ENCODE measurements at places on chromosomes 4 and X. TPM values are rescaled to one million over a fixed set of nuclear protein-coding genes. Genes with fewer than 3 reads are reported as not detected.

GAGE12J gene
- not detected for total RNA-seq

DNA sequence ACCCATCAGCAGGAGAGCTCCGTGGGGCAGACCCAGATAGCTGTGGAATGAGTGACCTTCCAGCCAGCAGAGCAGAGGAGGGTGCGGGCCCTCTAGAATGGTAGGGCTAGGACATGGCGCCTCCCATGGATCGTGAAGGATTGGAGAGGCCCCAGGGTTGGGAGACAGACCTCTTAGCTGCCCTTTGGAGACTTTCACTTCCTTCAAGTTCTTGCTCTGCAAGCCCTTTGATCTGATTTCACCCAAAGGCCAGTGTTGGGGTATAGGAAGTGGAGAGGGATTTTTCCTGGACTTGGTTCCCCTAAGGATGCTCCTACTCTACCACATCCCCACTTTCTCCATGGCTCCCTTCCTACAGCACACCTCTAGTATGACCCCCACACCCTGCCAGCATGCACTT lies 3.0 kb downstream of the SASH3 start:
- no peak for DNase-seq

DNA sequence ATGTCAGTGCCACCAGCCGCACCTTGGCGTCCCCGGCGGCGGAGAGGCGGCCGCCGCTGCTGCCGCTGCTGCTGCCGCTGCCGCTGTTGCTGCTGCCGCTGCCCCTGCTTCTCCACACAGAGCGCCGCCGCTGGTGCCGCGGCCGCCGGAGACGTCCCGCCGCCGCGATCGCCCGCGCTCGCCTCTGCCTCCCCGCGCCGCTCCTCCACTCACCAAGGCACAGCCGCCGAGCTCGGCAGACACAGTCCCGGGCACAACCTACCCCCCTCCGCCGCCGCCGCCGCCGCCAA lies at the start of gene PPP3CA:
Gene PPP3CA (minus strand): TSS at position 260 of the 290 bp plus-strand sequence.
- DNase-seq = no peak

DNA sequence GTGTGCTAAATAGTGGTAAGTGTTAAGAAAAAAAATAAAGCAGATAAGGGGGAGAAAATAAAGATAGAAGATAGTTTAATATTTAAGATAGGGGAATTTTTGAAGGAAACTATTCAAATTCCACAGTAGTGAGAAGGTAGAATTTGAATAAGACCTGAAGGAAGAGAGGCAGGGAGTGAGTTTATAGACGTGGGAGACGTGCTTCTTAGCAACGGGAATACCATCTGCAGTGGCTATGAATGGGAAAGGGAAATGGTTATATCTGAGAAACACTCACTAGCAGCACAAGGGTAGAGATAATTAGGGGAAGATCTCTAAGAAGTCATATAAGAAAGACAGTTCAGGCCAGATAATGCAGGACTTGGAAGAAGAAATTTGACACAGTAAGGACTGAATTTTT lies 854.5 kb upstream of the EPHA5 start:
- no peak for DNase-seq

DNA sequence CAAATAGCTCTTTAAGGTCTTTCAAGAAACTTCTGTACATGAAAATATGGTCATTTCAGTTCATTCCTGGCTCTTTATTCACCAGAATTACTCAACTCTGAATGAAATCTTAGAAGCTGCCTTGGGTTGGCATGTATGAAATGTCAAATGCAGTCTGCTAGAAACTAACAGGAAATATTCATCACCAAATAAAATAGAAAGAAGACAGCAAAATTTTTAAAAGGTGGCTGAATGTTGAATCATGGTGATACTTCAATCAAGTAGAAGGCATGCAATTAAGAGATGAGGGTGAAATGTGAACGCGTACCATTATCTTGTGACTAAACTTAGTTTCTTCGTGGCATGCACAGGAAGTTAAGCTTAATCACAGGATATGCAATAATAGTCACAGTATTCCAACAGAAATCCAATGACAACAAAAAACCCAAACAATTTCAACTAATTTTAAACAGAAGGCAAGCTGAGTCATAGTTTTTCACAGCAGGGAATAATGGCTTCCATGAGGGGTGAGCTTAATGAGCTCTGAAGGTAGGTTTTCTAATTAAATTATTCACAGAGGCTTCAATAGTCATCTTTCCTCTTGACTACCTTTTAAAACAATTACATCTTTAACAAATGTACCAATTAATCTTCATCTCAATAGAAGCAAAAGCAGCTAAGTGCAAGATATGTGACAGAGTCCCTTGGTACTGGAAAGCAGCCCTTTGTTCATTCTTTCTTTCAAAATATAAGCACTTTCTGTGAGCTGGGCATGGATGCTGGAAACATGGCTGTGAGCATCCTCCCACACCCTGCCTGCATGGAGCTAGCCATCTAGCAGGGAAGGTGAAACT lies 44.5 kb downstream of the SCFD2 start:
- no peak for DNase-seq

XK gene
- 4.9 TPM for total RNA-seq

DNA sequence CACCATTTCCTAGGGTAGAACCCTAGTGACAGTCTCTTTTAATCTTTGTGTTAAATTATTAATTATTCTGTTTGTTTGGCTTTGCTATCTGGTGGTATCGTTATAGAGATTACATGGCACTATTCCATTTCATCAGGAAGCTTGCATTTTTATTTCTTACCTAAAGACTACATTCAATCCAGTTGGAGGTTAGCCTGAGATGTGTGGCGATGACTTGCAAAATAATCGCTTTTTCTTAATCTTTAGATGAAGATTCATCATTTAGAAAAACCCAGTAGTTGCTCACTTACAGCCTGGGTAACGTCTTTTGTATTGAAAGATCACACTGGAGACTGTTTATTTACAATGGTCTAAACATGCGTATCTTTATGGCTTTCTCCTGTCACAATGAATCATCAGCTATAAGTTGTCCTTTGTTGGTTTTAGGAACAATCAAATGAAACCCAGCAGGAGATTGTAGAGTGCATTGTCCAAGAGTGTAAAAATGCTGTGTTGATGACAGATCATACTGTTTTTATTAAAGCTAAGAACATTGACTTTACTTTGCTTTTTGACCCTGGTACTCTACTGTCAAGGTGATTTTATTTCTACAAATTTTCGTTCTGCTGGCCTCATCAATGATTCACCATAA lies 281.7 kb upstream of the PITX2 start:
- DNase-seq = no peak

RNF212 gene
- 5.1 TPM for total RNA-seq

SPATA4 gene
- total RNA-seq = not detected

DNA sequence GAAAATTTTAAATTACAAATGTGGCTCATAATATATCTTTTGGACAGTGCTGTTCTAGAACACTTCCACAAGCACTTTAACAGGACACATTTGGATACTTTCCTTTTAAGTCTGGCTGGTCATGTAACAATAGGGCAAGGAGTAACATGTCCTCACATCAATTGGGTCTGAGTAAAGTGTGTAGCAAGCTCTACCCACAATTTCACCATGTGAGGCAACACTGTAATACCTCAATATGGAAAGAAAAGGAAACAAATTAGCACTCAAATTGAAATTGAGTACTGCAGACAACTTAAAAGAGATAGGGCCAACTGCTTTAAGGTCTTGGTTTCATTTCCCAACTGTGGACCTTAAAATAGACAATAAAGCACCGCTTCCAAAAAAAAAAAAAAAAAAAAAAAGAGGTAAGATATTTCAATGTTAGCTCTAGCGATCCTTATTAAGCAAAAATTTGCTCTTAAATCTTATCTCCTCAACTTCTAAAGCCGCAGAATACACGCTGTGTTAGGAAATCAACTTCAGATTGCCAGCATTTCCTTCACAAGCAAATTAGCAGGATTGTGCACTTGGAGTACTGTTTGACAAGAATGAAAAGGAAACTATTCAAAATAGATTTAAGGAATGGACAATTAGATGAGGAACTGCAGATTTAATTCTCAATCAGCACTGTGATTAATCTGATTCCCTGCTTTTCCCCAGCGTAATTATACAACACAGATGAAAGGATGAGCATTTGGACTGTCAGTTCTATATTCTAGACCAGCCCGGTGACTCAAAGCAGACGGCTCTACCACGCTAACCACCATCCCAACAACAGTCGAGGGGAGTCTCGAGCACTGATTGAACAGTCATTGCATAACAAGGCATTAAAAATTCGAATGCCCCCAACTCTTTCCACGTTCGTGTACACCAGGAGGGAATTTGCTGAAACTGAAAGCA lies 1.6 kb downstream of the CASK start:
- DNase-seq = no peak

ASB12 gene
- 2.1 TPM for total RNA-seq

DNA sequence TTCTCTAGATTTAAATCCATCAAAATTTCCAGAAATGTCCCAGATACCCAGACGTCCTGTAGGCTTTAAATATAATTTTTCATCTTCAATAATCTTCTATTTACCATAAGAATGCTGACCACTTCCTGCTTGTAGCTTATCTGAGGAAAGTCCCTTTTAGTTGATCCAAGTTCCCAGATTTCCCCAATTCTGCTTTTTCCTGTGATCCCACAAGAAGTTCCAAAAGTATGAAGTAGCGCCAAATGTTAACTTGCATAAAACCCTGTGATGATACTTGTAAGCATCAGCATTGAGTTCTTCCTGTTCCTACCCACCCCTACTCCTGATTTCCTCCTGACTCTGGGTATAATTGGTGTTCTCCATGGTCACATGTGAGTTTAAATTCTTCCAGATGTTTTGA lies 10.6 kb upstream of the TLR8 start:
- DNase-seq = no peak

- no peak for DNase-seq
These were observed 40.5 kb upstream of the BMP3 start for GRCh38 chr4:80989921-80990544.

- no peak for DNase-seq
These were observed 295.9 kb upstream of the TACR3 start for GRCh38 chr4:104015680-104016079.

DNA sequence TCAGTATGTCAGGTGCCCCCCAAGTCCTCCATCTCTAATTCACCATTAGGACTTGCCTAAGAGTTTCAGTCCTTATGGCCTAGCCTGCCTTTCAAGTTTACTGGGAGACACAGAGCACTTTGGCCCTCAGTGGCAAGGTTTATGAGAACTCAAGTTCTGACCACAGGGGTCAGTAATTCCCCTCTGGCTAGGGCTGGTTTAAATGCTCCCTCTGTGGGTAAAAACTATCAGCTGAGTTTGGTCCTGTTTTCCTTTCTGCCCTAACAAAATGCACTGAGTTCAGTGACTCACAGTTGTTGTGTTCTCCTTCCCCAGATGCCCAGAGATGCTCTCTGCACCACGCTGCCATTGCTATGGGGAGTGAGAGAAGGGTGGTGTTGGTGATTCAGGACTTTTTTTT lies 163.2 kb downstream of the RELL1 start:
- no peak for DNase-seq

RIPPLY1 gene
- not detected for total RNA-seq

REPS2 gene
- total RNA-seq = 24.3 TPM

SHROOM3 gene
- total RNA-seq = 35.5 TPM

DNA sequence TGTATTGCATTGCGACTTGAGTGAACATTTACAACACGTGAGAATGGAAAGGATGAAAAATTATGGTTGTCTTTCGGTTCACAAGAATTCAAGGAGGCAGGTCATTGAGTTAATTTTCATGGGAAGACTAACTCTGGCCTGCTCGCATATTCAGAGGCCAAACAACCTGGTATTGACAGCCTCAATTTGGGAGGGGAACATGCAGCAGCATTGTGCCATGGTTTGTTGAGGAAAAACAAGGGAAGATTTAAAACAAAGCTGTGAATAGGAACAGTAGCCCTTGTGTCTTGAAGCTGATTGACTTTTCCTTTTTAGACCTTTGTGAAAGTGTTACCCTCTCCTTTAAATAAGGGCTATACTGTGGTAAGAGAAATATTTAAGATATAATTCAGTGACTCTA lies 31.9 kb downstream of the FAT4 start:
- DNase-seq = no peak

DNA sequence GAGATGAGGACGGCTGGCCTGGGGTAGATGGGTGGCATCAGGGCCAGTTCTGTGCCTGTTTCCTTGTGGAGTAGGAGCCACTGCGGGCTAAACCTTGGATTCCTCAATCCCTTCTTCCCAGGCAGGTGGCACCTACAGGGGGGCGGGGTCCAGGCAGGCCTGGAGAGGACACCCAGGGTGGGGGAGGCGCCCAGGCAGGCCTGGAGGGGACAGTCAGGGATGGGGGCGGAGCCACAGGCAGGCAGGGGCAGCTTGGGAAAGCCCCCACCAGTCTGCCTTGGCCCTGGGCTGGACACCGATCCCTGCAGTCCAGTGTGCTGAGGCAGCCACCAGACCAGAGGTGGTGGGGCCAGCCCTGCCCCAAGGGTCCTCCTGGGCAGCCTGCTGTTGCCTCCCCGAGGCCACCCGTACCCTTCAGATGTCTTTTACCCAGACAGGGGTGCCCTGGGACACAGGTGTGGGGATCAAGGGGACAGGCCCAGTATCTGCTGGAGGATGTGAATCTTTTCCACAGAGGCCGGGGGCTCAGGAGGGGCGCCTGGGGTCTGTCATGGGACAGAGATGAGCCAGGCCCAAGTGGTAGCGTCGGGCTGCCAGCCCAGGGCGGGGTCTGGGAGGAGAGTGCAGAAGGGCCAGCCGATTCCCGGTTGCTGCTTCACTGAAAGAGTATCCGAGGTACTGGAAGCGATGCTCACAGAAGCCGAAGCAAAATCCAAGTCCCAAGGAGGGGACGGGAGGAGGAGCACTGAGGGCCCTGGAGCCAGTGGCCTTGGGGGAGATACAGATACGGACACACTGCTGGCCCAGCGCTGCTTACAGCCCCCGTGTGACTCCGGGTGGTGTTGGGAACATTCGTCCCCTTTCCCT lies 34.5 kb downstream of the LRPAP1 start:
- DNase-seq = no peak

DNA sequence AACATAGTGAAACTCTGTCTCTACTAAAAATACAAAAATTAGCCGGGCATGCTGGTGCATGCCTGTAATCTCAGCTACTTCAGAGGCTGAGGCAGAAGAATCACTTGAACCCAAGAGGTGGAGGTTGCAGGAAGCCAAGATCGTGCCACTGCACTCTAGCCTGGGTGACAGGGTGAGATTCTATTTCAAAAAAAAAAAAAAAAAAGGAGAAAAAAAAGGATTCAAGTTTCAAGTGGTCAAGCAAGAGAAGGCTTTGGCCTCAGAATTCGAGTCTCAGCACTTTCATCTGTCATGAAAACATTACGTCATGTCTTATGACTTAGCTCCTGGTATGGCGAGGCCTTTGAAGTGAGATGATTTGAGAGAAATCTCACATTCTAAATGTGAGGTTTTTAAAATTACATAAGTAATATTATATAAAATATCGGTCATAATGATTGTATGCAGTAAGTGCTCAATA lies 21.2 kb upstream of the DHRSX start:
- DNase-seq = no peak

DNA sequence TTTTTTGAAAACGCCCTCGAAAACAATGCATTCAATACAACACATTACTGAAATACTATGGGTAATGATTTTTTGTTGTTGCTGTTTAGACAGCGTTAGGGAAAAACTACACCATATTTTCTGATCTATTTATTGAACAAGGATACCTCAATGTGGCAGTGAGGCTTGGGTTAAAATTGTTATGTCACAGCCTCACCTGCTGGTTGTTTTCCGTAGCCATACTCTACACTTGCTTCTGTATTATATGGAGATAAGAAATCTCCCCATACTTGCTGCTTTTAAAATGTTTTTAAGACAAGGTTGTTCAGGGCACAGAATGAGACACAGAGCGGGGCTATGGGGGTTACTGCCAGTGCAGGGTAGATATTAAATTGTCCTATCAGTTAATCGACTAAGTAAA lies 221.6 kb upstream of the FTHL17 start:
- no peak for DNase-seq

DUSP9 gene
- total RNA-seq = 2.7 TPM

- DNase-seq = no peak
These were observed 342.7 kb upstream of the PABPC4L start for GRCh38 chr4:134544303-134544770.

USP51 gene
- total RNA-seq = 3.5 TPM

- DNase-seq = no peak
These were observed 45.0 kb downstream of the NAF1 start for GRCh38 chr4:163121689-163122088.
